Stomach (tissue), 19 donors: ENCODE measurements at places on chromosomes 1 and 21. TPM values are rescaled to one million over a fixed set of nuclear protein-coding genes. Genes with fewer than 3 reads are reported as not detected.

L1TD1 gene
- not detected for total RNA-seq

- H3K27ac ChIP-seq: no peak overlapping the region
- H3K4me3 ChIP-seq: no peak overlapping the region
- H3K4me1 ChIP-seq: peaks cover 5% of the 10 kb centered on the region
- H3K27me3 ChIP-seq: no peaks in the 10 kb centered on the region
- no peak for DNase-seq
Observed at GRCh38 chr21:26852423-26852822, 7.2 kb upstream of the ADAMTS1 start.

DNA sequence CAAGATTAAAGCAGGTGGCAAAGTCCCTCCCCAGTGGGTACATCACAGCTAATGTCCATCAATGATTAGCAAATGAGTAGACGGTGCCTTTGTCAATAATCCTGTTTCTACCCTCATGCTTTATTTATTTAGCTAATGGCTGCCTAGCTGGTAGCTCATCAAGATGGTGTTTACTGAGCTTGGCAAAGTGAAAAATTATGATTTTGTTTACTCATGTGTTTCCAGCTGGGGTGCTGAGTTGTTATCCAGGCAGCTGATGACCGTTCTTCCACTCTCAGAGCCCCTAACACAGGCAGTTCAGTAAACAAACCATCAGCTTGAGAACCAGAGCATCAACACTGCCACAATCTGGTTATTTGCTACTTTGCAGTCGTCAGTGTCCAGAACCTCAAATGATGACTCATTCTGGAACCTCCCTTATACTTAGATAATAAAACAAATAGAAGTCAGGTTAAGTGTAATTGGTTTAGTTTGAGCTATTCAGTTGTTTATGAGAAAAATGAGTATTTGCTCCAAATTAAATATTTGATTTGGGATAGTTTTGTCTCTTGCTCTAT lies 163.9 kb downstream of the ST6GALNAC5 start:
- DNase-seq: peak; percentile 65
- H3K27me3 ChIP-seq: no peaks in the 10 kb centered on the region
- H3K4me3 ChIP-seq: no peak overlapping the region
- no peaks in the 10 kb centered on the region for H3K4me1 ChIP-seq

DNA sequence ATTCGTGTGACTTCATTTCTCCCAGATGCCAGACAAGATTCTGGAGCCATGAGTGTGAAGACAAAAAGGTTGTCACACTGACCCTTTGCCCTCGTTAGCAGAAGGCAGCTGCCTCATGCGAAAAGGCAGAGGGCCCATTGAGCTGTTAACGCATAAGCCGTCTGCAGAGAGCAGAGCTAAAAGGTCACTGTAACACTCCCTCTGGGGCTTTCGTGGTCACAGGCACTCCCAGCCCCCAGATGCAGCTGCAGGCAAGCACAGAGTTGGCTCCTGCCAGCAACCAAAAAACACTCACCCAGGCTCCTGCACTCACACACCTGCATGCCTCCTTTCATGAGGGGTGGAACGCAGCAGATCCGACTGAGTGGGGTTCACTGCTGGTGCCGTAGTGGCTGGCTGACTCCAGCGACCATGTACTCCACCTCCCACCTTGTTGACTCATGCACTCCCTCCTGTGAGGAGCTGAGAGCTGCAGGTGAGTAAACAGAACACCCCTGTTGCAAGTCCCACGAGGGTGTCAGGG lies 287.5 kb downstream of the SMYD3 start:
- H3K4me3 ChIP-seq: no peak overlapping the region
- H3K27ac ChIP-seq: no peak overlapping the region
- peaks cover 8% of the 10 kb centered on the region for H3K36me3 ChIP-seq

DNA sequence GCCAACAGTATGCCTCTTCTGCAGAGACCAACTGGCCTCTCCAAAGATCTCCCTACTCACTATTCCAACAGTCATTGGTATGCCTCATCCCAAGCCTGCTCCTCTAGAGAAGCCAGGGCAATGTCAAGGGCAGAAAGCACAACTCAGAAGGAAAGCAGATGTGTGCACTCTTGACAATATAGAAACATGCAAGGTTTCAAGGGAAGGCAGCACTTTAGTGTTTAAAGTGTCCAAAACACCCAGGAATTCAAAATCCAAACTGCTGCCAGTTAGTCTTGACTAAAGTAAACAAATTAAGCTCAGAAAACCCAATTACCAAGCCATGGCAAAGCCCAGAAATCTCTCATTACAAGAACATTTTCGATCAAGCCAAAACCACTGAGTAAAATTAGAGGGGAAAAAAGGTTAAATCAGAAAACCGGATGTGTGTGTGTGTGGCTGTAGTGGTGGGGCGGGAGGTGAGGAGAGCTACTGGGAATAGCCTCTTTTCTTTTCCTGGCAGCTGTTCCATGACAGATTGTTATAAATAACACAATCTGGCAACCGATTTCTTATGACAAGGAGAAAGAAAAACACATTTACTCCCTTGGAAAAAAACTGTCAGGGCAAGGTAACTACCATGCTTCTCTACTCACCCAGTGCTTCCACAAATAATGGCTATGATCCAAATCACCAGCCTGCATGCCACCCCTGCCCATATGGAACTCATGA lies 39.2 kb downstream of the EIF2B3 start:
- no peaks in the 10 kb centered on the region for H3K27me3 ChIP-seq
- H3K4me1 ChIP-seq: peaks cover 46% of the 10 kb centered on the region

DNA sequence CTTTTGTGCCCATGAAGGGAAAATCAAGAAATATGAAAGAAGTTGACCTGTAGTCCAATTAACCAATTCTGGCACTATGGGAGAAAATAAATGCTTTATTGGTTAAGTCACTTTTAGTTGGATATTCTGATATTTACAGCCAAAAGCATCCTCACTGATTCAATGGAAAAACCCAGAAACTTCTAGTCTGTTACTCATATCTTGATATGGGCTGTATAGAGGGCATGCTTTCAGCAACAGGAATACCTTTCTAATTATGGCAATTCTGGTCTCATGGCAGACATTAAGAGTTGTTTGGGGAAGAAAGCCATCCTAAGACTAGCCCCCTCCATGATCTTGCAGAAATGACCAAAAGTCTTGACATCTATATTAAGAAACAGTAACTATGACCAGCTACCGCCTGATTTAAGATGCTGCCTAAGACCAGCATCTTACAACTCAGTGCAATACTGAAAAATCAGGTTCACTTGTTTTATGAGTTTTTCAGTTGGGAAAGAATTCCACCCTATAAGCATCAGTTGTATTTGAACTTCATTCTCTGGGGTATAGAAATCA lies 91.5 kb upstream of the VAV3 start:
- DNase-seq: no peak
- H3K4me1 ChIP-seq: peaks cover 16% of the 10 kb centered on the region
- no peak overlapping the region for H3K4me3 ChIP-seq
- no peaks in the 10 kb centered on the region for H3K36me3 ChIP-seq

BSND gene
- total RNA-seq: not detected

- no peak overlapping the region for H3K4me3 ChIP-seq
- no peaks in the 10 kb centered on the region for H3K36me3 ChIP-seq
- H3K27ac ChIP-seq: no peak overlapping the region
- H3K27me3 ChIP-seq: no peaks in the 10 kb centered on the region
- H3K4me1 ChIP-seq: peaks cover 7% of the 10 kb centered on the region
Observed at GRCh38 chr1:9005395-9005708, 20.9 kb downstream of the SLC2A7 start.

DNA sequence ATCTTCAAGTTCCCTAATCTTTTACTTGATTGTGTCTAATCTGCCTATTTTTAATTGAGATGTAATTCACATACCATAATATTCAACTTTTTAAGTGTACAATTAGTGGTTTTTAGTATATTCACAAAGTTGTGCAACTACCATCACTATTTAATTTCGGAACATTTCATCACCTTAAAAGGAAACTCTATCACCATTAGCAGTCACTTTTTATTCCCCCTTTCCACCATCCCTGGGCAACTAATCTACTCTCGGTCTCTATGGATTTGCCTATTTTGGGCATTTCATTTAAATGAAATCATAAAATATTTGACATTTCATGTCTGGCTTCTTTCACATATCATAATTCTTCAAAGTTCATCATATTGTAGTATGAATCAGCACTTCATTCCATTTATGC lies 30.6 kb upstream of the HYI start:
- no peak overlapping the region for H3K4me3 ChIP-seq
- H3K4me1 ChIP-seq: no peaks in the 10 kb centered on the region
- no peak for DNase-seq
- no peak overlapping the region for H3K27ac ChIP-seq

DNA sequence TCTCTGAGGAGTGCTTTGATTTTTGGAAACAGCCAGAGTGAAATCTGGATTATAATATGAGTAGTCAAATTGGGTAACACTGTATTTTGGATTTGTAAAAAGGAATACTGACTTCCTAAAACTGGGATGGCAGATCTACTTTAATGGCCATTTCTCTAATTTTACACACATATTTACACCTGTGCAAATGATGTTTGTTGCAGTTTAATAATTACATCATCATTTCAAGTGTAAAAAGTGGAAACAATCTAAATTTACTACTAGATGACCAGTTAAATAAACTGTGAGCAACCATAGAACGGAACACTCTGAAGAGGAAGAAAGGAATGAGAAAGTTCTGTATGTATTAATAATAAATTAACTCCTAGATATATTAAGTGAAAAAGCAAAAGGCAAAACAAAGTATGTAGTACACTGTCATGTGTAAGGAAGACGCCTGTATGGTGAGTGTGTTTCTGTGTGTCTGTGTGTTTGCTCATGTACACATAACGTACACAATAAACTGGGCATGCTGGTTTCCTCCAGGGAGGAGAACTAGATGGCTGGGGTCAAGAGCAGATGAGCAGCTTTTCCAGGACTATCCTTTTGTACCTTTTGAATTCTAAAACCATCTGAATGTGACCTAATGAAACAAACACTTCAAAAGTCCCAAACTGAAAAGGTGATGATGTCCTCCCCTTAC lies 2.9 kb upstream of the RHEX start:
- H3K4me1 ChIP-seq: peaks cover 7% of the 10 kb centered on the region
- no peak overlapping the region for H3K27ac ChIP-seq
- H3K27me3 ChIP-seq: no peaks in the 10 kb centered on the region
- DNase-seq: no peak

GRCh38 chr1:164891615-164892014 lies 332.6 kb downstream of the PBX1 start:
- H3K27me3 ChIP-seq: no peaks in the 10 kb centered on the region
- no peak overlapping the region for H3K4me3 ChIP-seq
- no peaks in the 10 kb centered on the region for H3K36me3 ChIP-seq
- H3K27ac ChIP-seq: no peak overlapping the region
- no peak for DNase-seq
- no peaks in the 10 kb centered on the region for H3K4me1 ChIP-seq

- no peak for DNase-seq
- no peak overlapping the region for H3K27ac ChIP-seq
- no peaks in the 10 kb centered on the region for H3K27me3 ChIP-seq
- H3K36me3 ChIP-seq: no peaks in the 10 kb centered on the region
- no peak overlapping the region for H3K4me3 ChIP-seq
Observed at GRCh38 chr1:20724364-20725188, 6.8 kb upstream of the KIF17 start.

SLAMF8 gene
- total RNA-seq: not detected

DNA sequence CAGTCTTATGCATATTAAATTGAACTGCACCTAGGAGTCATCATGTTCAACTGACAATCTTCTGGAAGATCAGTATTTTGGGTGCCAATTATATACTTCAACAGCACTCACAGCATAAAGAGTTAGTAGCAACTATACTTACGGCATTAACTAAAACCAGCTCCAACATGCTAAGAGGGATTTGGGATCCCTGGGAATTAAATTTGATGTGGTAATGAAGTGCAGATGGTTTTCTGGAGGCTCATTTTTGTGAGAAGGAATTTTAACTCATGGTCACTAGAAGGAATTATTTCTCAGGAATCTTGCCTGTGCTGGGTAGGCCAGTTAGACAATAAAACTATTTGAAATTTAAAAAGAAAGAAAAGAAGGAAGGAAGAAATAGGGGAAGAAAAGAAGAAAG lies 18.3 kb downstream of the IFI44 start:
- H3K4me1 ChIP-seq: no peaks in the 10 kb centered on the region
- H3K27me3 ChIP-seq: no peaks in the 10 kb centered on the region
- no peak overlapping the region for H3K4me3 ChIP-seq
- H3K27ac ChIP-seq: no peak overlapping the region
- DNase-seq: no peak

- no peak overlapping the region for H3K27ac ChIP-seq
- no peaks in the 10 kb centered on the region for H3K36me3 ChIP-seq
- H3K4me3 ChIP-seq: no peak overlapping the region
- H3K27me3 ChIP-seq: no peaks in the 10 kb centered on the region
Observed at GRCh38 chr1:194155962-194156361, 969.5 kb upstream of the B3GALT2 start.

GRCh38 chr1:171468120-171468750 lies 17.1 kb upstream of the PRRC2C start:
- DNase-seq: no peak
- no peaks in the 10 kb centered on the region for H3K27me3 ChIP-seq
- H3K27ac ChIP-seq: no peak overlapping the region
- no peaks in the 10 kb centered on the region for H3K36me3 ChIP-seq

DNA sequence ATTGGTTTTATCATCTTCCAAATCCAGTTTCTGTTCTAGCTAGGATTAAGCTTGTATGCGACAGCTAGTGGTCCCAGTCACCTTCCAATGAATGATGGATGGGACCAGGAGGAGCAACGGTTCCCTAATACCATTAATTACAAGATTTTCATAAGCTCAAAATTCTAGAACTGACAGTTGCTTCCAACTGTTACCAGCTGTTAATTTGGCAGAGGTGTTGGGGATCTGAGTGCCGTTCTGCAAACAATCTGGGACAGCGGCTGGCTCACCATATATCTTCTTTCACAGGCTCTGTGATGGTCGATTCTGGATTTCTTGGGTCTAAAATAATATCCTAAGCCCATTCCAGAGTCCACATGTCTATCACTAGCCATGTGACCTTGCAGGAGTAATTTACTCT lies 34.5 kb upstream of the RALGPS2 start:
- H3K4me1 ChIP-seq: no peaks in the 10 kb centered on the region
- no peak for DNase-seq
- H3K4me3 ChIP-seq: no peak overlapping the region
- H3K36me3 ChIP-seq: no peaks in the 10 kb centered on the region
- H3K27ac ChIP-seq: no peak overlapping the region

- no peaks in the 10 kb centered on the region for H3K36me3 ChIP-seq
- H3K27me3 ChIP-seq: no peaks in the 10 kb centered on the region
- H3K27ac ChIP-seq: no peak overlapping the region
- no peak overlapping the region for H3K4me3 ChIP-seq
- no peaks in the 10 kb centered on the region for H3K4me1 ChIP-seq
Observed at GRCh38 chr21:28723646-28724045, 269.0 kb downstream of the LTN1 start.

DNA sequence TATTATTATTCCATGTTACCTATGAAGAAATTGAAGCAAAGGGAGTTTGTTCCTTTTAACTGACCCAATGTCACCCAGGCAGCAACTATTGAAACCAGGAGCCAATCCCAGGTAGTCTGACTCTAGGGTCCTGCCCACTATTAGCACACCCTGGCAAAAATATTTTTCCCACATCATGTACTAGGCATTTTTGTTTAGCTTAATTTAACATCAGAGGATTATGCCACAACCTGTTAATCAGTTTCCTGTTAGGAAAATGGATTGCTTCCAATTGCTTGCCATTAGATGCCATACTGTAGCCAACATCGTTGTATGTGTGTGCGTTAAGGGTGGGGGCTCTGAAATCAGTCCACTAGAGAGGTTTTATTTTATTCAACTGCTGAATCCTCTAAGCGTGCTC lies 281.1 kb downstream of the DNM3 start:
- no peak overlapping the region for H3K27ac ChIP-seq
- H3K4me3 ChIP-seq: no peak overlapping the region
- no peak for DNase-seq

GRCh38 chr1:74091371-74091770 lies 106.6 kb downstream of the LRRIQ3 start:
- no peaks in the 10 kb centered on the region for H3K4me1 ChIP-seq
- DNase-seq: no peak
- H3K27me3 ChIP-seq: no peaks in the 10 kb centered on the region
- H3K4me3 ChIP-seq: no peak overlapping the region
